ENCODE measurements at places on chromosomes 12 and 14.
A peak's percentile ranks its signal among the peaks of the same experiment; 100 is the strongest.

DNA sequence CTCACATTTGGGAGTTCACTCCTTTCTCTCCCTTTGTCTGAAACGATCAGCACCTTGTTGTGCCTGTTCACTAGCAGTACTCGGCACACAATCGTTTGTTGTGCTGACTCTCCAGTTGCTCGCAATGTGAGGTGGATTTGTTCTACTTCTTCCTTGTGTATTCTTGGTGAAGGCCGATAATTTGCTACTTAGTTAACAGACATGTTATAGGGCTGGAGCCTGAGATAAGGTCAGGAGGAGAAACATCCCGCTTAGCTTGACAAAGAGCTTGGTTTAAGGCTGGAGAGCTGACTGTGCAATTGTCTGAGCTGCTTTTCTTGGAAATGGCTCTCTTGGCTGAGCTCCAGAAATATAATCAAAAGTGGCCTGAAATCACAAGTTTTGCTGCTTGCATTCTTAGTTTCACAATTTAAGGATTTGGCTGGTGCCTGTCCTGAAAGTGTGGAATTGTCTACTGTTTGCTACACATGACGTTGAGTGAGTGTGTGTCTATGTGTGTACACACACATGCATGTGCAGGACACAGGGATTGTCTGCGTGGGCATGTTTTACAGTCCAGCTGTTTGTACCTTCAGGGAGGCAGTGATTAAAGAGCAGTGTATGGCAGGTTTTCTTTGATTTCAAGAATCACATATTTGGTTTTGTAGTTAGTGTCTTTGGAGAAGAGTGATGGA, 77.7 kb downstream of the ARF6 start:
- DNase-seq, result no peak

DNA sequence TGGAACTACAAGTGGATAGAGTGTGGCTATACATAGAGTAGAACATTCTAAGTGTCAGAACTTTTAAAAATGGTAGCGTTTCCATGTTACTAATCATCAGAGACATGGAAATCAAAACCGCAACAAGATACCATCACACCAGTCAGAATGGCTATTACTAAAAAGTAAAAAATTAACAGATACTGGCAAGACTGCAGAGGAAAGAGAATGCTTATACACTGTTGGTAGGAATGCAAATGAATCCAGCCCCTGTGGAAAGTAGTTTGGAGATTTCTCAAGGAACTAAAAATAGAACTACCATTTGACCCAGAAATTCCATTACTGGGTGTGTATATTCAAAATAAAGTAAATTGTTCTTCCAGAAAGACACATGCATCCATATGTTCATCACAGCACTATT, 518.6 kb downstream of the NELL2 start:
- no peak for DNase-seq

DNA sequence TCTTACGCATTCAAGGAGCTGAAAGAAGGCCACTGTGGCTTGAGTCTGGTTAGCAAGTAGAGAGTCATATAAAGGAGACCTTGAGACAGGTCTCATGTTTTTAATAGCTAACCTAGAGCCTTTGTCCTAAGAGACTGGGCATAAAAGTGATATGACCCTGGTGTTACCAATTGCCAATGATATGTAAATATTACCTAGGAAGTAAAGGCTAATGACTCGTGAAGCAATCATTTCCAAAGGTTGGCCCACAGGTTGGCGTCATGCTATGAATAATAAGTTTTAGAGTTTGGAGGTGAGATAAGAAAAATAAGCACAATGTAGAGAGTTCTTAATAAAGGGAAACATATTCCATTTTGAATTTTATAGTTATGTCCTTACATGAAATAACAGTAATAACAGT, 116.6 kb upstream of the PLEKHA5 start:
- no peak for DNase-seq

GRCh38 chr12:53232646-53233461, 845 bp upstream of the RARG start:
- DNase-seq, result peak; percentile 28

DNA sequence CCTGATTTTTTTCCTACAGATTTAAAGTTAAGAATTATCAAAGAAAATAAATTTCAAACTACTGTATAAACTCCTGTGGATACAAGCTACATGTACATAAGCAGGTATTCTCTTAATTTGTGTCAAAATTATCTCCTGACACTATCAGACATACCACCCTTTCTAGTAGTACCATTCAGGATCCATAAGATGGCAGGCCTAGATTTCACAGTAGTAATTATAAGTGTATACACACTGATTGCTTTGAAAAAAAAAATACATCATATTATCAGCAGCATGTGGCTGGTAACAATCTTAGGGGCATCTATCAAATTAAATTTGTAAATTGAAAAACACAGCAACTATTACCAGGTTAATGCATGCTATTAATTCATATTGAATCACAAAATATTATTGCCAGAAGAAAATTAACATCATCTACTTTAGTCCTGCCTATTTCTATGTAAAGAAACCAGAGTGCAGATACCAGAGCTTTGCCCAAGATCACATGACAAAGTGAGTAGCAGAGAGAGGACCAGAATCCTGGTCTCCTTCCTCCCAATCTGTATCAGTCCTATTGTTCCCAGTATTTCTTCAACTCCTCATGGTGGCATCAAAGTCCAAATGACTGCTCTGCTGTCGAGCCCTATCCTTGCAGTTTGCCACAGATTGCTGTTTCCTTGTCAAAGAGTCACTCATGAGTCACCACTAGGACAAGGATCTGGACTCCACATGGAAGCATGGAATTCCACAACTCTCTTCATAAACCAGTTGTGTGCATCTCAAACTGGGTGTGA, 27.7 kb upstream of the CALM1 start:
- no peak for DNase-seq
